ENCODE measurements at places on chromosomes 13 and 19.

GRCh38 chr19:43729919-43730318, 14.0 kb downstream of the IRGC start:
- no peak for DNase-seq

GRCh38 chr19:49551531-49551930, 23.7 kb downstream of the RCN3 start:
- no peak for DNase-seq

DNA sequence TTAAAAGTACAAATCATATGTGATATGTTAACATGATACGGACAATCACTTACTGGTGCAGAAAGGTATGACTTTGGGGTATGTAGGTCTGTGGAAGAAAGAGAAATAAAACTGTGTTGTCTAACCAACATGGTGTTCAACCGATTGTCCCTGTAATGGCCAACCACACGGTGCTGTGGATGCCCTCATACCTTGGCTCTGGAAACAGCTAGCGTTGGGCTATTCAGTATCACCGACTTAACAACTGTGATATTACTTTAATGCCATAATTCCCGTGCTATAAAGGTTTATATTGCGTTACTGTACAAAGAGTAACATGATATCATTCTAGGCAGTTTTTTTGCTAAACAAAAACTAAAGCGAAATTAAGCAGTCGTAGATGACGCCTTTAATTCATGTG, 448.3 kb downstream of the EFNB2 start:
- no peak for DNase-seq

DNA sequence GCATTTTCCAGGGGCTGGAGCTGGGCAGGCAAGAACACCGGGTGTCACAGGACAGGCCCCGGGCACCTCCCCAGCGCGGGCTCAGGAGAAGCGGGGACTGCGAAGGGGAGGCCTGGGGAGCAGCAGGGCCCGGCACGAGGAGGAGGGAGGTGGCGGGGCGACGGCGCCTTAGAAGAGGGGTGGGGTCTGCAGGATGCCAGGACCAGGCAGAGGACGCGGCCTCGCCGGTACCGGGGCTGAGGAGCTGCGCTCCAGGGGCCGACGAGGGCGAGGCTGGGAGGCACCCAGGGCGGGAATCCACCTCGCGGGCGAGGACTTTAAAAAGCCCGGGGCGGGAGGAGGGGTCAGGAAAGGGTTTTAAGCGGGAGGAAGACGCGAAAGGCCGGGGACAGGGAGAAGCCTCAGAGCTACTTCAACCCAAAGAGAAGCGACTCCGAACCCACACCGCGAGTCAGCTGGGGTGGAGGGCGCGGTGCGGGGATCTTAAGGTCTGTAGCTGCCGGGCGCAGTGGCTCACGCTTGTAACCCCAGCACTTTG, 665 bp downstream of the ZNF347 start:
- DNase-seq, result peak; percentile 86

GRCh38 chr13:49453465-49453864, 9.4 kb downstream of the SETDB2 start:
- DNase-seq, result no peak

DNA sequence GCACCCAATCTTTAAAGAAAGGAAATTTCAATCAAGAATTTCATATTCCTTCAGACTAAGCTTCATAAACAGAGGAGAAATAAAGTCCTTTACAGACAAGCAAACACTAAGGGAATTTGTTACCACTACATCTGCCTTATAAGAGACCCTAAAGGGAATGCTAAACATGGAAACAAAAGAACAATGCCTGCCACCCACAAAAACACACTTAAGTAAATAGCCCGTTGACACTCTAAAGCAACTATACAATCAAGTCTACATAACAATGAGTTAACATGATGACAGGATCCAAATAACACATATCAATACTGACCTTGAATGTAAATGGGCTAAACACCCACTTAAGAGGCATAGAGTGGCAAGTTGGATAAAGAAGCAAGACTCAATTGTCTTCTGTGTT, 1056.9 kb upstream of the ATXN8OS start:
- DNase-seq, result no peak

GRCh38 chr13:84983321-84983720, 815.9 kb downstream of the SLITRK6 start:
- no peak for DNase-seq

- DNase-seq, result no peak
These were observed 35.7 kb downstream of the LACC1 start for GRCh38 chr13:43915451-43915850.

DNA sequence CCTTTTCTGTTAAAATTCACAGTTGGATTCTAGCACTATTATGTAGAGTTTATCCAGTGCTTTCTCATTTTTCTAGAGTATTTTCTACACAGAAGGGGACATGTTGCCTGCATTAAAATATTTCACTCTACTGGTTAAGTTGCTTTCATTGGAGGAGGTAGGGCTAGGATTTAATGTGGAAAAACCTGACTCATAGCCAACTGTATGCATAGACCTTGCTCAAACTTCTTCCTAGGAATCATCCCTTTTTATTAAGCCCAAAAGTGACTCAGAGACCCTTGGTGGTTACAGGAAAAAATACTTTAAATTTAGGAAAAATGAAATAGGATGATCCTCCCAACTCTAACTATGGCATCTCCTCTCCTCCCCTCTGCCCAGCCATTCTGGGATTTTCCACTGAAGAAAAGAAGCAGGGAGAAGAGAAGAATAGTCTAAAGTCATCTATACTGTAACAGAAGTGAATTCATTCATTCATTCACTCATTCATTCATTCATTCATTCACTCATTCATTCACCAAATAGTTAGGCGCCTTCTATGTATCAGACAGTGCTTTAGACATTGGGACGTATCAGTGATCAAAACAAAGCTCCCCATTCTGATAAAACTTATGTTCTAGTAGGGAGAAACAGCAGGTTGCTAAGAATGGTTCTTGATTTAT, 109.0 kb upstream of the HTR2A start:
- no peak for DNase-seq

DNA sequence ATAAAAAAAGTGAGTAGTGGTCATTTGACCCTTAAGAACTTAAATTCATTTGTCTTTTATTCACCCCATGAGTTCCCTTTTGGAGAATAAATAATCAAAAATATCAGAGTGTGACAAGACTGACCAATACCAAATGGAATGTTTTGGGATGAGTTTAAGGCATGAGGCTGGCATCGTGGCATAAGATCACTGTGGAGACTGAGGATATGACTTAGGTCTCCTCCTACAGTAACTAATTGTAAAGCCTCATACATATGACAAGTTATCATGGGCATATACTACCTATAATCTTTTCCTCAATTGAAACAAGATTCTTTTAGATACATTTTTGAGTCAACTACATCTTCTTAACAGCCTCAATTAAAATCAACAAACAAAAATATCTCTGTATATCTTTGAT, 782.0 kb downstream of the SLITRK1 start:
- DNase-seq, result no peak

GRCh38 chr19:15532779-15533521, 24.6 kb downstream of the CYP4F22 start:
- no peak for DNase-seq

DNA sequence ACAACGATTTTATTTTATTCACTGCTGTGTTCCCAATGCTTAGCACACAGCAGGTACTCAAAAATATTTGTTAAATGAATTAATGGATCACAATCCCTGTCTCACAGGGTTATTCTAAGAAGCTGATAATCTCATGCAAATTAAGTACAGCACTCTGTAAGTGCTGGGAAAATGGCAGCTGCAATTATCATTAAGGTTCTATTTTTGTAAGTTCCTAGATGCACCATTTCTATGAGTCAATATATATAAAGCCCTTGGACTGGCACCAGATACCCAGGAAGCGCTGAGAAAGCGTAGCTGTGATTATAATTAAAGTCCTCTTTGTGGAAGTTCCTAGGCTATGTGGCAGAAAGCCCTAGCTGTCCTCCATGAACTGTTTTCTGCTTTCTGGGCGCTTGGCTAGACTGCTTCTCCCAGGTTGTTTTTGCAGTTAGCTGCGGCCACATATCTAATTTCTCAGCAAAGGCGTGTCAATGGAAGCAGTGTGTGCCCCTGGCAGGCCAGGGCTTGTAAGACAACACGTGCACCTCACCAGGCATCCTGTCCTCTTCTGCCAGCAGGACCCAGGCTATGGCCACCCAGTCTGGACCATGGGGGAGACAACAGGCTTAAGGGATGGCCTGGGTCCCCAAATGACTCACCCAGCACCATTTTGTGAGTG, 5.2 kb upstream of the SRRM5 start:
- no peak for DNase-seq

DNA sequence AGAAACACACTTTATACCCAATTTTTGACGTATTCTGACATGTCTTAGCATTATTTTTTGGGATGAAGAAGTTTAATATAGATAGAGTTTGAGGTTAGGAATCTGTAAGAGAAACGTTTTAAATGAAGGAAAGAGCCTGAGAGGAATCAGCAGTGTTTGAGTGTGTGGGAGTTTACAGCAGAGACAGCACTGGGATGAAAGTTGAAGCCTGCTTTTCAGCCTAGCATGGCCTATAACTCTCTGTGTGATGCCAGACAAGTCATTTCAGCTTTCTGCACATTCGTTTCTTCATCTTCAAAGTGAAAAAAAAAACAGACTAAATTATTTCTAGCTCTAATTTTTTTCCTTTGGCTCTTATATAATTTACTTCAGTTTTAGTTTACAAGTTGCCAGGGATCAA, 177.1 kb downstream of the RGCC start:
- DNase-seq, result no peak

DNA sequence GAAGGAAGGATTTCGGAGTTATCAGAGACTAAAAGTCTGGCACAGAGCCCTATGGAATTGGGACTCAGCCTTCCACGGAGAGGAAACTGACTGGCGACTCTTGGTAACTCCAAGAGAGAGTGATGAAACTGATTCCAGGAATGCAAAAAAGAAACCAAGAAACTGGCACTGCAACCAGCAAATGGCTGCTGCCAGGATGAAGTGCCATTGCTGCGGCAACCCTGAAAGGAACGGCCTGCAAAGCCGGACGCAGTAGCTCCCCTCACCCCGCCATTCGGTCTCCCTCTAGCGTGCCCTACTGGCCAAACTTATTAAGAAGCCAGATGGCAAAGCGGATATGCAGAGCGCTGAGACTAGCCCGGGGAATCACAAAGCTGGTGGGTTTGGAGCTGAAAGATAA, 236.0 kb downstream of the PCDH9 start:
- peak; percentile 82 for DNase-seq

DNA sequence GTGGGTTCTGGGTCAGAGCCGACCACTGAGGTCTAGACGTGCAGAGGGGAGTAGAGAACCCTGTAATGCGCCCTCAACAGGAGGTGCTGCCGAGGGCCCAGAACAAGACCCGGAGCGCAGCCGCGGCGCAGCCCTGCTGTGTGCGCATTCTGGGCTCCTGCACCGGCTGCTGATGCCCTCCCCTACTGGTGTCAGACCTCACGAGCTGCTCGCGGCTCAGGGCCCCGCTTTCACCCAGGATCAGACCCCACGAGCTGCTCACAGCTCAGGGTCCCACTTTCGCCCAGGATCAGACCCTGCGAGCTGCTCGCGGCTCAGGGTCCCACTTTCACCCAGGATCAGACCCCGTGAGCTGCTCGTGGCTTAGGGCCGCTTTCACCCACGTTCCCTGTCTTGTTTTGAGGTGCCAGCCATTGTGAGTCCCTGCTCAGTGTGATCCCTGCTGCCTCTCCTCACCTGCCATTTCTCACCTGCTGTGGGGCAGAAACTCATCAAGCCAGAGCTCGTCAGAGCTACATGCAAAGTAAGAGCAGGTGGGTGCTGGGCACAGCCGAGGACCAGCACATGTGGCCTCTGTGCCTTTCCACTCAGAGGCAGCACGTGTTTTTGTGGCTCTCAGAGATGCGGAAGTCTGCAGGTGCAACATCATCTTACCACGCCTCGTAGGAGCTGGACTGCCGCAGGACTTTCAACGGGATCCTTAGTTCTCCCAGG, 47.0 kb upstream of the C13orf46 start:
- DNase-seq, result peak; percentile 83

Data from posterior cingulate gyrus (tissue), 11 donors.